ENCODE measurements at places on chromosomes 3 and 15.

DNA sequence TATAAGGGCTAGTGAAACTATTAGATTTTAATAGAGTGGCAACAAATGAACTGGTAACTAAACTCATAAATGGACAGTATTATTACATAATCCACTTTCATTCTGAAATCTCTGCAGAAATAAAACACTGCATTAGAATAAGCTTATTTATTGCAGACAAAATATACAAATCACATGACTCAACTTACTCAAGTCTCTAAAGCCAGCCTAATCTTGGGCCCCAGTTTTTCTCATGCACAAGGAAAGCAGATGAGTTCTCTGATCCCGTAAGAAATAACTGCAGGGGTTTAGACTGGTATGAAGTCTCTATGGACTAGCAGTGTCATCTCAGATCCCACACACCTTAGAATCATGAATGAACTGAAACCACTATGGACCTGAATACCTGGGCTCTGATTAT, 5.8 kb downstream of the DLG1 start:
- no peak for DNase-seq

- no peak for DNase-seq
Observed at GRCh38 chr15:73333001-73333400, 35.8 kb downstream of the HCN4 start.

DNA sequence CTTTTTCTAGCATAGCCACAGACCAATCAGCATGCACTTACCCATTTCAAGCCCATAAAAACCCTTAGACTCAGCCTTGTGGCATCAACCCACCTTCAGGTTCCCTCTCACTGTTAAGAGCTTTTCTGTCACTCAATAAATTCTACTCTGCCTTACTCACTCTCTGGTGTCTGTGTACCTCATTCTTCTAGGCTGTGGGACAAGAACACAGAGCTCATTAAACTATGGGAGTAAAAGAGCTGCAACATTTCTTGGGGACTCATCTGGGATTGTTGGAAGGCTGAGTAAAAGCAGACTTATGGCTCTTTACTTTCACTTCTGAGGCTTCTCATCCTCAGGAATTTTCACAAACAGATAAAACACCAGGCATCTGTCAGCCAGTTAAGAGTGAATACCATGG, 879.3 kb downstream of the ROBO2 start:
- DNase-seq, result no peak

DNA sequence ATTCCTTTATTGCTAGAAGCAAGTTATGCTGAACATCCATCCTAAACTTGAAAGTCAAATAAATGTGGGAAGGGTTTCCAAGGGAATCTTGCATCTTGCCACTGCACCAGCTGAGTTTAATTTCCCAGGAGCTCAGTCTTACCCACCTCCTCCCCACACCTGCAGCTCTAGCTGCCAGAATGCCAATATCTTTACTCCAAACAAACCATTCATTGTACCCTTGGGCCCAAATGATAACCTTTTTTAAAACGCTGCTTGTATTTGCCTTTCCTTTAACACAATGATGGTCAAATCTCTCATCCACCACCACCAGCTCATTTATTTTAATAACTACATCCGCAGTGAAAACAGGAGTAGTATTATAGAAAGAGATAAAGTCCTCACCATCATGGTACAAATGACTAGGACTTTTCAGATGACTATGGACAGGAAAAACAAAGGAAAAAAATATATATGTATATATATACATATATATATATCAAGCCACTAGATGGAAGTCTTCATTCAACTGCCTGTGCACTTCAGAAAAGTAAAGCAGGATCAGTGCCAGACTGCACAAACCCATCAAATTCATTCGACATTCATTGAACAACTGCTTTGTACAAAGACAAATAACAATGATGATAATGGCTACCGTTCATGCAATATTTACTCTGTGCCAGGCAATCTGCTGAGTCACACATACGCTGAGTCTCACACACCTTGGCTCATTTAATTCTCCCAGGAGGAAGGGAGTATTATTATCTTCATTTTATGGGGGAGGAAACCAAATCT, 44.0 kb downstream of the BFSP2 start:
- DNase-seq, result peak; percentile 42

DNA sequence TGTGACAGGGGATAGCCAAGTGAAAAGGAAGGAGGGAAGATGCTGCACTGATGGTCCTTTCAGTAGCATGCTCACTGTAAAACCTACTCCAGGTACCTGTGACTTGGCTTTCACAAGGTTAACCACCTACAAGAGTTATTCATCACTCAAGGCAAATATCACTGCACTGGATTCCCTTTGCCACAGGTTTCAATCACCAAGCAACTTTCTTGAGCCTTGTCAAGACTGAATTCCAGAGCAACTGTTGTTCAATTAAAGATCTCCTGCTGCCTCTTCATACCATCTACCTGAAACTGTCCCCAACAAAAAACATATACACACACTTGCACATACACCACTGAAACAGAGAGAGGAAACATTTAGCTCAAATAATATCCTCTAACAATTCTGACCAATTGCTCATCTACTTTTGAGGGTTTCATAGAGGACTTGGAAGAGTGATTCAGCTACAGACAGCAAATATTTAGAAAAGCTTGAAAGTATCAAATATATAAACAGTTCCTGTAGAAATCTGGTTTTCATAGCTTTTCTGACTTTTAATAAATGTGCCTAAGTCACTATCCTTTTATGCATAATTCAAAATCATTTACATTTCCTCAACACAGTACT, 6.5 kb downstream of the IGF2BP2 start:
- DNase-seq, result no peak

All from fibroblast of upper back skin (primary cell).